ENCODE measurements at places on chromosomes 11 and 22.

DNA sequence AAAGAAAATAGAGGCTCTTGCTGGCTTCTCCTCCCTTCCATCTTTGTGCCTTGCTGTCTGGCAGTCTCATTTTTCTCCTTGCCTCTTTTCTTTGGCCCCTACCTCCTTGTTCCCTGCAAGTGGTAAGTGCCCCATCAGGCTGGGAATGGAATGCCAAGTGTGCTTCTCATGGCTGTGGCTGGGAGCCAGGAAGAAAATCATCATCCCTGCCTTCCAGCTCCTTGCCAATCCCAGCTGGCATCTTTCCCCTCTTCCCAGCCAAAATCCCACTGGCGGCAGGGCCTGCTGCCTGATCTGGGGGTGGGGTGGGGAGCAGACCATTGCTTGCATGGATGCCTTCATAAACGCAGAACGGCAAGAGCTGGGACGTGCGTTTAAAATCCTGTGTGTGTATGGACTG lies 27.0 kb upstream of the SLC25A18 start:
- no peak for DNase-seq

GRCh38 chr22:30566125-30566524 lies 8.3 kb downstream of the GAL3ST1 start:
- DNase-seq: no peak

DNA sequence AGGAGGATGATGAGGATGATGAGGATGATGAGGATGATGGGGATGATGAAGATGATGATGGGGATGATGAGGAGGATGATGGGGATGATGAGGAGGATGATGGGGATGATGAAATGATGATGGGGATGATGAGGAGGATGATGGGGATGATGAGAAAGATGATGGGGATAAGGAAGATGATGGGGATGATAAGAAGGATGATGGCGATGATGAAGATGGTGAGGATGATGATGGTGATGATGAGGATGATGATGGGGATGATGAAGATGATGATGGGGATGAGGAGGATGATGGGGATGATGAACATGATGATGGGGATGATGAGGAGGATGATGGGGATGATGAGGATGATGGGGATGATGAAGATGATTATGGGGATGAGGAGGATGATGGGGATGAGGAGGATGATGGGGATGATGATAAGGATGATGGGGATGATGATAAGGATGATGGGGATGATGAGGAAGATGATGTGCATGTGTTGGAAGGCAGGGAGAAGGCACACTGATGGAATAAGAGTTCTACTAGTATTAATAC lies 78.9 kb upstream of the MTMR2 start:
- no peak for DNase-seq

- DNase-seq: no peak
These were observed 11.3 kb downstream of the LSP1 start for GRCh38 chr11:1864231-1864630.

DNA sequence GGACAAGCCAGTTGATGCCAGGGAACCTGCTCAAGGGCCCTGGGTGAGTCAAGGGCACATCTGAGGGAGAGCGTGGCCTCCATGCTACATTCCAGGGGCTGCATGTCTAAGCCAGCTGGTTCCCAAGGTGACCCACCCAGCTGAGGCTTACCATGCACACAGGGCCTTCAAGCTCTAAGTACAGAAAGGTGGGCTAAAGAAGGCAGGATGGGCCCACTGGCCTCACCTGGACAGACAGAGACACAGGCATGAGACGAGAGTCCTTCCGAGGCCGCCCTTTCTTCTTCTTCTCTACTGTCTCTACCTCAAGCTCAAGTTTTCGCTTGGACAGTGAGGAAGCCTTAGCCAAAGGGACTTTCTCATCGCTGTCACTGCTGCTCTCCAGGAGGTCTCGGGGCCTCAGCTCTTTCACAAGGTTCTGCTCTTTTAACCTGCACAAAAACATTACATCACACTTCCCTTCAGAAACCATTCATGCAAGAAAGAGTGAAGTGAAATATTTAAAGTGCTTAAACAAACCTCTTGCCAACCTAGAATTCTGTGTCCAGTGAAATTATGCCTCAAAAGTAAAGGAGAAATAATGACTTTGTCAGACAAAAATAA lies 69.9 kb downstream of the HIRA start:
- DNase-seq: no peak

GRCh38 chr11:77642228-77642627 lies 4.6 kb upstream of the CLNS1A start:
- no peak for DNase-seq

DNA sequence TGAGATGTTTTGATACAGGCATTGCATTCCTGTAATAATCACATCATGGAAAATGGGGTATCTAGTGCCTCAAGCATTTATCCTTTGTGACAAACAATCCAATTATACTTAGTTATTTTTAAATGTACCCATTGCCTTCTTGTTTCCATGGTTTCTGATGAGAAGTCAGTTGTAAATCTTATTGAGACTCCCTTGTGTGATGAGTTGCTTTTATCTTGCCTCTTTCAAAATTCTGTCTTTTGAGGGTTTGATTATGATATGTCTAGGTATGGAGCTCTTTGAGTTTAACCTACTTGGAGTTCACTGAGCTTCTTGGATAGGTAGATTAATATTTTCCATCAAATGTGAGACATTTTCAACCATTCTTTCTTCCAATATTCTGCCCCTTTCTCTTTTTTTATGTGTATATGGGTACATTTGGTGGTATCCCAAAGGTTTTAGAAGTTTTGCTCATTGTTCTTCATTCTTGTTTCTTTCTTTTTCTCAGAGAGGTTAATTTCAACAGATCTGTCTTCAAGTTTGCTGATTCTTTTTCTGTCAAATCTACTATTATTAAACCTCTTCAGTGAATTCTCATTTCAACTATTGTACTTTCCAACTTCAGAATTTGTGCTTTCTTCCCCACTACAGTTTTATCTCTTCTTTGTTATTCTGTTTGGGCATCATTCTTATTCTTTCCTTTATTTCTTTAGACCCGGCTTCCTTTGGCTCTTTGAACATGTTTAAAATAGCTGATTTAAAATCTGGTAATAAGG lies 13.7 kb downstream of the NAGA start:
- no peak for DNase-seq

DNA sequence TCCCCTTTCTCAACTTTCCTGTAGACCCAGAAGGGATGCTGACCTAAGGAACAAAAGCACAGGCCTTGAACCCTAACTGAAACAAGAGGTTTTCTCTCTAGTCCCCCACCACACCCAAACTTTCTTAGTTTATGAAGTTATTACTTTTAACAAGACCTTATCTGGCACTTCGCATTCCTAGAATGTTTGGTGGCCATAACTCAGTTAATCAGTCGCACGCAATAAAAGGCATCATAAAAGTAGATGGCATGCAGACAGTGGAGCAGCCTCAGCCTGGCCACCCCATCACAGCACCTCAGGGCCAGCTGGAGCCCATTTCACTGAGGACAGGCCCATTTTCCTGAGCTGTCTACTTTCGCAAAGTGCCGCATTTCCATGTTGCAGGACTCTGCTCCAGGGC lies 301.9 kb downstream of the OPCML start:
- DNase-seq: no peak

GRCh38 chr11:113021111-113021510 lies 59.9 kb downstream of the NCAM1 start:
- DNase-seq: no peak

Measured in activated naive CD8-positive, alpha-beta T cell treated with anti-CD3 and anti-CD28 coated beads, Interleukin-2, amount 50 U/mL, for 16 hours (primary cell).